Astrocyte of the cerebellum (primary cell): ENCODE measurements at places on chromosomes 2 and 18.

DNA sequence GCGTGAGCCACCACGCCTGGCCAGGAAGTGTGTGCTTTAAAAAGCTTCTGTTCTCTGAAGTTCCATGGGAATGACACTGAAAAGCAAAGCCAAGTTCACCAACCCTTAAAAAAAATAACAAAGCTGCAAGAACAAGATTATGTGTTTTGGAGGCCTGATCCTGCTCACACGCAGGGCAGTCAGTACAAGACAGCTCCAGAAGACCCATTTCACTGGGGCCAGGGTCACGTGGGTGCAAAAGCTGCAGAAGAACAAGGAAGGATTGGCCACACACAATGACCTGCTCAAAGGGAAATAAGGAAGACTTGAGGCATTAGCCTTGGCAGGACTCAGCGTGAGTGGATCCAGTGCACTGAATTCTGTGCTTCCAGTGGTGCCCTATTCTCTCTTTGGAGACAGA lies 187.9 kb downstream of the NCK2 start:
- no peak for DNase-seq

DNA sequence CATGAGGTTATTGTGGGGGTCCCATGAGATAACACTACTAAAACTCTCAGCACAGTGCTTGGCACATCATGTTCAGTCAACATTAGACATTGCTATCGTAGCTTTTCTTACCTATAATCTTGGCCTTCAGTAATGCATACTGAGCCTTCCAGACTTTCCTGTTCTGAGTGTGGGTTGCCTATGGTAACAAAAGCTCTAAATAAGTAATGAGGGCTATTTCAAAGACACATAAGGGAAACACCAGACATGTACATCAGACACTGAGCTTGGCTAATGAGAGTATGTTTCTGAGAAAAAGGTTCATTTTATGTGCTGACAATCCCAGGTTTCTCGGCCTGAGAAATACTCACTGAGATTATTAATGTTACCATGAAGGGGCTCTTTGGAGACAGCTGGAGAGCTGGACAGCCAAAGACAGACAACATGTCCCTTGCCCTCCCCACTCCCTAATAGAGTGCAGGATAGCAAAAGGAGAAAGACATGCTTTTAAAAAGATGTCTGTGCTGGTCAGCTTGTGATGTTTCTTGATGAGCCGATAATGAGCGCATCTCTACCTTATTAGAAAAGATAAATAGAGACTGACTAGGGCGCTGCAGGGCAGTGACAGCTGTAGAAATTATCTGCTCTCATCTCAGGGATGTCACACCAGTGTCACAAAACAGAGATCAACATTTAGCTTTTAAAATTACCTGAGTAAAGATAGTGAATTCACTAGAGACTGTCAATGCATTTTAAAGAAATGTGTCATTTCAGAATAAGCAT lies 25.4 kb downstream of the POLE4 start:
- DNase-seq = no peak

DNA sequence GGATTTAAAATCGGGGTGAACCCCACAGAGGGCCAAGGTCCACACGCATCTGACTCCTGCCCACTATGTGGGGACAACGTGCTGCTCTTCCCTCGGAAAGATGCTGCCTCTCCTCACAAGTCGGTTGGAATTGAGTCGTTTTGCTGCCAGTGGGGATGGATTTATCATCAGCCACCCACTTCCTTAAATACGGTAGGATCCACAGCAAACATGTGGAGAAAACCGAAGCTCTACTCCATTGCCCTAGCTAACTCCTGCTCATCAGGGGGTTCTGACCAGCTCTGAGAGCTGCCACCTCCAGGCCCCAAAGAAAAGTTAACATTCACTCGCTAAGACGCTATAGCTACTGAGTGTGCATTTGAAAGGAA lies 80.9 kb downstream of the CHRNA1 start:
- DNase-seq = peak; percentile 28

GRCh38 chr2:11976073-11976472 lies 229.6 kb downstream of the LPIN1 start:
- DNase-seq = no peak

DNA sequence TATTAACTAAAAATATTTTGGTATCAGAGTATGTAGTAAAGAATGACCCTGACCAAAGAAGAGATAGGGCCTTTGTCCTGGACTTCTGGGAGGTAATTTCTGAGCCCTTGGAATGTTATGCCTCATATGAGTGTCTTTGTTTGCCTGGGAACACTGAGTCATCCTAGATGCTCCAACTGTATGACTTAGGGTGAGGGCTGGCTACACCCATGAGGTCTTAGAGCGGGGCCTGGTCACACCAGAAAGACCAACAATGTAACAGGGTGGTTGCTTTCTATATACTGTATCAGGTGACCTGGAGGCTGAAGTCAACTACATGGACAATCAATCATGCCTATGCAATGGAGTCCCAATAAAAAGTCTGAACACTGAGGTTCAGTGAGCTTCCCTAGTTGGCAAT lies 253.1 kb downstream of the MBD2 start:
- no peak for DNase-seq

DNA sequence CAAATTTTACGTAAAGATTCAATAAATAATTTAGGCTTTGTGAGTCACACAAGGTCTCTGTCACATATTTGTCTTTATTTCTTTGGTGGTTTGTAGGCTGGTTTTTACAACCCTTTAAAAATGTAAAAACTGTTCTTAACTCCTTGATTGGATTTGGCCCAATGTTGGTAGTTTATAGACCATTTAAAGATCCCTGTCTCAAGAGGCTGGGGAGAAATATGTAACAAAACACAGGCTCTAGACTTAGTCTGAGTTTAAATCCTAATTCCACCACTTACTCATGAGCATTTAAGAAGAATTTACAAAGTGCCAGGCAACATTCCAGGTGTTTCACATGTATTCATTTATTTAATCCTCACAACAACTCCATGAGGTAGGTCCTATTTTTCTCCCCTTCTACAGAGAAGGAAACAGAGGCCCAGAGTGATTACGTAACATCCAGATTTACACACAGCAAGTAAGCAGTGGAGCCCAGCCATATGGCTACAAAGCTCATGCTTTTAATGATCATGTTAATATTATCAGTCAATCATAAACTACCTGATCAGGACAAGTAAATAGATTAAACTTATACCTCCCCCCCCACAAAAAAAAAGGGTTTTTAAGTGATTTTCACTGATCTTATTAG lies 416.6 kb upstream of the ACVR2A start:
- DNase-seq = no peak

DNA sequence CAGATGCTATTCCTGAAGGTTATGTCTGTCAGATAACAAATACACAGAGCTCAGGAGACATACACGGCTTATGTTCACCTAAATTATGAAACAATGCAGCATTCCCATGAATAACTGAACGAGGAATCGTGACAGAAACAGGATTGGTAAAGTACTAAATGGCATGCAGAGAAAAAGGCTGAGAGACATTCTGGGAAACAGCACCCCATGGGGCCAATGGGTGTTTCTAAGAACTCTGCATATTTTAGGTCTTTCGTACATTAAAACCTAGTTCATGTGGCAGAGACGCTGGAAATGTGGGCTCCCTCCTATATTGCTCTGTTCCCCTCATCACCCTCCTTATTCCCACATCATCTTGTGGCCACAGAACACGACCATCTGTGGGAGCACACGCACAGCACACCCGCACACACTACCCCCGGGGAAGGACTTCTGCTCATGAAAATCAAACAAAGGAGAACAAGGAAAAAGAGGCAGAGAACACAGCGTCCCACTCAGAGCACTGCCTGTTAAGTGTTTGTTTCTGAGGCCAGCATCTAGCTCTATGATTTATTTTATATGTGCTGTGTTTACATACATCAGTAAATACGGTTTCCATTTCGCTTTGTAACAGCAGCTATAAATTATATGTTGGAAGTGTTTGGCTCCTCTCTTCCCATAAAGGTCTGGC lies 143.6 kb downstream of the AFF3 start:
- DNase-seq = no peak

DNA sequence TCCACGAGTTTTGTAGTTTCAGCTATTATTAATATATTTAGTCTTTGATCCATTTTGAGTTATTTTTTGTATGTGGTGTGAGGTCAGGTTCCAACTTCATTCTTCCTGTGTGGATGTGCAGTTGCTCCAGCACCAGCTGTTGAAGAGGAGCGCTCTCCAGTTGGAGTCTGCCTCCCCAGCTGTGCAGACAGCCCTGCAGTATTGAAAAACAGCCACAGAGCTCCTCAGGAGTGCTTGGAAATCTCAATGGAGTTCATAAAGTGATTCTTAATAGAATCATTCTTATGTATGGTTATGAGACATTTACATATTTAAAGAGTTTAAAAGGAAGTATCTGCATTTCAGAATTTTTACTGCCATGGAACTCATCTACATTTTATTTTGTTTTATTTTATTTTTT lies 17.3 kb downstream of the DGKD start:
- DNase-seq = no peak

DNA sequence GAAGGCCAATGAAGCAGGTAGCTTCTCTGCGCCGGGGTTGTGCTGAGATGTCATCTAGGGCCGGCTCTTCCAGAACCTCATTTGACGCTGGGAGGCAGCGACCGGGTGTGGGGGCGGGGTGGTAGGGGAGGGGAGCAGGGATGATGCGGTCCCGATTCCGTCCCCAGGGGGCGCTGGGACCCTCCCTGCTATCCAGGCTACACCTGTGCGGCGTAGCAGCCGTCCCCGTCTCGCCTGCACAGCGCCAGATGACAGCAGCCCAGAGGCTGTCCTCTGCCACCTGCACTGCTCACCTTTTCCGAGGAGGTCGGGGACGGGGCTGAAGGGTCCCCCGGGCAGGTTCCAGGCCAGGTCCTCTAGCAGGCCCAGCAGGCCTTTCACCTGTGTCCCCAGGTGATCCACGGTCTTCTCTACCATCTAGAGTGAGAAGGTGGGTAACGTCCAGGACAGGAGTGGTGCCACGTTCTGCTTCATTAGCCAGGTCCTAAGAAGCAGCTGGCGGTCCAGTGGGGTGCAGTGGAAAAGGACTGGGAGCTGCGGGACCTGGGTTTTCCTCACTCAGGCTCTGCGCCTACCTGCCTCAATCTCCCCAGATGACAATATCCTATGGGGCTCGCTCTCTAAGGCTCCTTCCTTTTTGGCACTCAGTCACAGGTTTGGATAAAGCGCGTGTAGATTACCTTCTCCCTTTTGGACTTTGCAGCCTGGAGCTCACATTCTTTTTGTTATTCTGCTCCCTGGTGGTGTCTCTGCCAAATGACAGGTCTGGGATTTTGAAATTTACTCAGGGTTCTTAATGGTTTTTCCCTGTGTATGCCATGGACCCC lies 56.0 kb upstream of the RAB6C start:
- DNase-seq = peak; percentile 33

DNA sequence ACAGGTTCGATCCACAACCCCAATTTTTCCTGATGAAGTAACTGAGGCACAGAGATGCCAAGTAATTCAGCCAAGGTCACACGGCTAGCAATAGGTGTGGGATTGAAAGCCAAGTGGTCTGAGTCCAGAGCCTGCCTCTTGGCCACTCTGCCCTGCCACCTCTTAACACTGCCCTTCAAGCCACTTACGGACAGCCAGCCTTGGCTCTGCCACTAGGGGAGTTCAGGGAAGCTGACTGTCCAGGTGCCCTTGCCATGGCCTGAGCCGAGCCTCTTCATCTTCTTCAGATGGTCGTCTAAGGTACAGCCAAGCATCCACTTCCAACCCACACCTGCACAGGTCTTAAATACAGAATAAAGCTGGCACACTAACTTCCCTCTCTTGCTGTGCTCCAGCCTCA lies 99.3 kb upstream of the GPR45 start:
- DNase-seq = no peak

GRCh38 chr2:191245046-191245868 lies at the start of gene MYO1B:
Gene MYO1B, plus strand, starts transcription at chr2:191245404. Its CDS starts 31,492 bp downstream, at chr2:191276896.
- DNase-seq = no peak

DNA sequence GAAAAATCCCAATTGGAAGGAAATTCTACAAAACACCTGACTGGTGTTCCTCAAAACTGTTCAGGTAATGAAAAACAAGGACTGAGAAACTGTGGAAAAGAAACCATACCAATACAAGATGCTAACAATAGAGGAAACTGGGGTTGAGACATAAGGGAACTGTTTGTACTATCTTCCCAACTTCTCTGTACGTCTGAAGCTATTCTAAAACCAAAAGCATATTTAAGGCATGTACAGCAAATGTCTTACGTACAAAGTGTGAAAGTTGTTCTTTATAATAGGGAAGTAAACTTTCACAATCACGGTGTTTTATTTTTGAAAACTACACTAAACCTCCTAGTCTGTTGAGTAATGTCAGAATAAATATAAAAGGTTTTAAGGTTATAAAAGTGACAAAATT lies 776.1 kb upstream of the RAB6C start:
- DNase-seq = no peak

- DNase-seq = no peak
These were observed 1336.2 kb upstream of the NRXN1 start for GRCh38 chr2:52368141-52368540.

DNA sequence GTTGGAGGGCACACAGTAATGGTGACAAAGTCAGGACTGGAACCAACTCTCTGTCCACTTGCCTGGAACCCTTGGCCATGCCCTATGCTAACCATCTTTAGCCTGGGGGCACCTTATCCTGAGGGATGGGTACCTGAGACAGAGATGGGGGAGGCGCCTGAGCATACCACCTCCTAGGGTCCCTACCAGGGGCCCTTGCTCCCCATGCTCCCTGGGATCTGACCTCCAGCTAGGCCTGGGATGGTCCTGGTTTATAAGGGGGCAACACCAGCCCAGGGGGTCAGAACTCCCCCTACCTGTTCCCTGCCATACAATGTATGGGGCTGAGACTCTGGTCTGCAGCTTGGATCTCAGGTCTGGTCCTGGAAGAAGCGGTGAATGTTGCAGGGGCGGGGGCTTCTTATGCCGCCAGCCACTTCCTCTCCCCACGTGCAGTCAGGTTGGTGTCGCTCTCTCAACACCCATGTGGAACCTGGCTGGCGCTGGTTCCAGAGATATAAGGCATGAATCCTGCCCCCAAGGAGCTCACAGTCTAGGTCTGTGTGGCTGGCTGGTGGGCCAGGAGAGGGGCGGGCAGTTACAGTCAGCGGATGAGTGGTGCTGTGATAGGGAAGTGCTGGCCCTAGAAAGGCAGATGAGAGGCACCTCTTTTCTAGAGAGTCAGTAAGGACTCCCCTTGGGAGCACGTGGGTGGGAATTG lies 3.8 kb upstream of the TOGARAM2 start:
- DNase-seq = no peak

DNA sequence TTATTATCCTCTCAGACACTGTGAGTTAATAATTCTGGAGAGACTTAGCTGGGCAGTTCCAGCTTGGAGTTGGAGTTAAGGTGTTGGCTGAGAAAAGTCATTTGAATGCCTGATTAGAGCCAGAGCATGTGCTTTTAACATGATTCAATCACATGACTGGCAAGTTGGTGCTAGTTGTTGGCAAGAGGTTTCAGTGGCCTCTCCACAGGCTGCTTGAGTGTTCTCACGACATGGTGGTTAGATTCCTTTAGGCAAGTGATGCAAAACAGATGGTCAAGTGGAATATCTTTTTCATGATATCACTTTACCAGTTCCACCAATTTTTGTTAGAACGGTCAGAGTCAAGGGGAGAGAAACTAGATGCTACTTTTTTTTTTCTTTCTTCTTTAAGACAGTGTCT lies 262.7 kb upstream of the FN1 start:
- DNase-seq = peak; percentile 99

GRCh38 chr2:239790721-239791120 lies 234.4 kb downstream of the NDUFA10 start:
- no peak for DNase-seq
